ENCODE measurements at places on chromosomes 7 and 10.

DNA sequence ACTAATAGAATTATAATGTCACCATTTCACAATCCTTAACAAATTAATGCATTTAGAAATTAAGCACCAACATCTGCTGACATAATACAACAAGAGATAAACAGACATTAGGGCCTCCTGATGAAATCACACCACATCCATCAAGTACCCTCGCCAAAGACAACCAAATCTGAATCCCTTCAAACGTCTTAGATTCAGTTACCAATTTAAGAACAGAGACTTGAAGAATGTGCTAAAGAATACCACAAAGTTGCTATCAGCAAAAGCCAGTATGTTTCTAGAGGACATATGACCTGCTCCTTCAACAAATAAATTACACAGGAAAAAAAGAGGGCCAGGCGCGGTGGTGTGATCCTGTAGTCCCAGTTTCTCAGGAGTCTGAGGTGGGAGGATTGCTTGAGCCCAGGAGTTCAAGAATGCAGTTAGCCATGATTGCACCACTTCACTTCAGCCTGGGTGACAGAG is 144.5 kb downstream of the REEP3 start:
- no peak for DNase-seq

GRCh38 chr7:158924956-158925355 is 68.6 kb downstream of the DYNC2I1 start:
- no peak for DNase-seq

GRCh38 chr7:50314836-50315592 is 10.5 kb downstream of the IKZF1 start:
- no peak for DNase-seq

DNA sequence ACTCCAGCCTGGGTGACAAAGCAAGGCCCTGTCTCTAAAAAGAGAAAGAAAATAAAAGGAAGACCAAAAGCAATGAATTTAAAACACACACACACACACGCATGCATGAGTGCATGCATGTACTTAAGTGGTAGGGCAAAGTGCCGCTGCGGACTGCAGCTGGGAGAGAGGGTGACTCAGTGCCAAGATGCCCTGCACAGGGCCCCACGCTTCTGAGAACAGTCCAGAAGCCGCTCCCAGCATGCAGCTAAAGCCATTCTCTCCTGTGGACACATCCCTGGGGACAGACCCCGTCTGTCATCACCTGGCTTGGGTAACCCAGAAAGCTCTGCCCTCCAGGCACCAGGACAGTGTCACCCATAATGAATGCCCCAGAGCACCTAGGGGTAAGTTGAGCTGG is 61.0 kb upstream of the MYL10 start:
- DNase-seq = no peak

GRCh38 chr7:124779194-124779593 is 13.6 kb upstream of the GPR37 start:
- no peak for DNase-seq

- no peak for DNase-seq
Observed at GRCh38 chr10:86192147-86192546, 174.4 kb downstream of the GRID1 start.

DNA sequence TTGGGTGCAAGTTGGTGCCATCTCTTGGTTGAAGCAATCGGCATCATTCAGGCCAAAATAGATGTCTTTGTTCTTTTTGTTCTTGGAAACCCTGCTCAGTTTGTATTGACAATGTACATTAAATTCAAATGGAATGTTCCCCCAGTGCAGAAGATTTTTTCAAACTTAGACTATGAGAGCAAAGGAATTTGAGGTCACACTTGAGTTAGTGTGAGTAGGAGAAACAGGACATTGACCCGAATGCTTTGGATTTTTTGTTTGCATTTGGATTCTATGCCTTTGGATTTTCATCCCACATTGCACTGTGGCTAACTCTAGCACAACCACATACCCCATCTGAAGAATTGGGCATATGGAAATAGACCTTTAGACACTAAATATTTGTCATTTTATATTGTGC is 480.0 kb downstream of the GALNT17 start:
- no peak for DNase-seq

DNA sequence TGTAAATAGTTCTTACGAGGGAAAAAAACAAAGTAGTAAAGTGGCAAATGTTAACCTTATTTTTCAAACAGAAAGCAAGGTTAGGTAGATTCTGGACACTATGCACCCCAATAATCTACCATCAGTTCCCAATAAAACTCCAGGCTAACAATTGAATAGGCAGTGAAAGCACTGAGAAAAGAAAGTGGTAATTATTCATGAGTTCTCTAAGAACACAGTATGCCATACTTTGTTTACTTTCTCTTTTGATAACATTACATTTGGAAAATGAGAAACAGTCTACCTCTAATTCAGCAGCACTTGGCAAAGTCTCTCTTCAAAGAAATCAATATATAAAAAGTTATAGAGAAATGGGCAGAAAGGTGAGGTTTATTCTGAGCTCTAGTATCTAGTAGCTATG is 18.4 kb downstream of the TM9SF3 start:
- DNase-seq = no peak

GRCh38 chr7:128830231-128831177 is at the start of gene FLNC:
FLNC (plus strand) TSS chr7:128830406; CDS start chr7:128830638, 232 bp downstream.
- DNase-seq = peak; percentile 37

DNA sequence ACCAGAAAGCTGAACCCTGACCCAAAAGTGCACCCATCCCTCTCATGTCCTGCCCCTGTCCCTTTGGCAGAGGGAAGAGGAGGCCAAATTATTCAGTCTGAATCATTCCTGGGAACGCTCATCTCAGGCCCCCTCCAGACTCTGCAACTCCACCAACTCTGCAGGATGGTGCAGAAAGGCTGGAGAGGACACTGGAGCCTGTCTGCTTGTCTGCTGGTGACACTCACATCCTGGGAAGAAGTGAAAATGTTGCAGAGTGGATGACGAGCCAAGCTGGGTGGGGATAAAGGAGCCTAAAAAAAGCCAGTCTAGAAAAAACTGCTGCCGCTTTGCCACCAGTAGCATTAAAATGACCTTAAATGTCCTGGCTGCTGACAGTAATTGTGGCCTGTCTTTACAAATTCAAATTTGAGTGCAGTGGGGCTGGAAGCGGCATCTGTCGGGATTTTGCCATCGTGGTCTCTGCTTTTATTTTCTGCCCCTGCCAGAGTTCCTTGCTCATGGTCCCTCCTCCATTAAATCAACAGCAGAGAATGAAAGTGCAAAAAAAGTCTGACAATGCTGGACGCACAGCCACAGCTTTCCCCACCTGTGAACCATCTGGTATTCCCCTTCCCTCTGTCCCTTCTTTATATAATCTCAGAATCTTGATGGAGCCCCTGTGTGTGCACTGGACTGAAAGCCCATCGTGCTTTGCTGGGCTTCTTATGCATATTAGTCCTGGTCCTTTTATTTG is 63.9 kb downstream of the STK17A start:
- no peak for DNase-seq

GRCh38 chr10:44627591-44628354 is 242.9 kb upstream of the CXCL12 start:
- no peak for DNase-seq

GRCh38 chr7:102264367-102264891 is 22.2 kb upstream of the SH2B2 start:
- DNase-seq = no peak

DNA sequence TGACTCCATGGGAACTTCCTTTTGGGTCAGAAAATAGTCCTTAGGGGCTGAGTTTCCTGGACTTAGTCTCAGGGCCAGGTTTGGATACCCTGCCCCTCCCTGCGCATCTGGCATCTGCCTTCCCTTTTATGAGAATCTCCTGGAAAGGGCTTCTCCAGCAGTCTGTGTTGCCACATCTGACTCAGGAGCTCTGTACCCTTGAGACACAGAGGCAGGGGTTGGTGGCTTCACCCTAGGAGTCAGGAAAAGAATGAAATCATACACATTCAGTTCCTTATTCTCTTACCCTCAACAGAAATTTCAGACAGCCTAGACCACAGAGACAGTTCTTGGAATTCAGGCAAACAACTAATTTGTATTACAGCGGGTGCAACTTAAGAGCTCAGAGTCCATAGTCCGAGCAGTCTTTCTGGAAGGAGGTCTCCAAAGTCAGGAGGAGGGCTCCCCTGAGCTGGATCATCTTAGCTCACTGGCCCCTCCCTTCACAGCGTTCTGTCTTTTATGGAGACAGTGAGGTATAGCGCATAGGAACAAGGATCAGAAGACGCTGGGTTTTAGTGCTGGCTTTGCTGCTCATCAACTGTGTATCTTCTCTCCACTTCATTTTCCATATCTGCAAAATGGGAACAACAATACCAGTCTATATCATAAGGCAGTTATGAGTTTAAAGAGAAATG is 3.0 kb upstream of the PLAU start:
- no peak for DNase-seq

- peak; percentile 84 for DNase-seq
Observed at GRCh38 chr7:155598810-155599210, 45.7 kb upstream of the RBM33 start.

GRCh38 chr7:28685242-28685643 is 272.9 kb downstream of the TRIL start:
- no peak for DNase-seq

GRCh38 chr7:155550916-155551315 is 4.6 kb upstream of the CNPY1 start:
- DNase-seq = no peak

GRCh38 chr7:95190515-95190914 is 133.8 kb downstream of the PON1 start:
- DNase-seq = no peak

GRCh38 chr10:5565671-5566581 is 41.2 kb downstream of the CALML3 start:
- DNase-seq = no peak

- DNase-seq = no peak
Observed at GRCh38 chr7:121294448-121294992, 34.3 kb upstream of the WNT16 start.

DNA sequence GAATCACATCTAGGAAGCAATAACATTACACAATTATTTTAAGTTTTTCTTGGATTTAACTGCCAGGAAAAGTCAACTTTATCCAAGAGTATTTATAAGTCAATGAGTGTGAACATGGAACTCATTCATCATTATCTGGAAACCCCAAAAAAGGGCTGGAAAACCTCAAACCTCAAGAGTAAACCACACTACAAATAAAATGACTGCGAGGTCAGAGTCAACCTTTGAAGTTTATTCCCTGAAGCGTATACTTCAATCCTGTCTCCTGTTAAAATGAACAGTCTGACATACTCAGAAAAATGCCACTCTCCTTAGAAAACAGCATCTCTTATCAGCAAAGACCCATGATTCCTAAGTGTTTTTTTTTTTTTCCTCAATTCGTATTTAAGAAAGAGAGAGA is 86.5 kb downstream of the RELN start:
- DNase-seq = no peak

GRCh38 chr10:88680958-88681357 is 16.7 kb downstream of the LIPF start:
- DNase-seq = no peak

DNA sequence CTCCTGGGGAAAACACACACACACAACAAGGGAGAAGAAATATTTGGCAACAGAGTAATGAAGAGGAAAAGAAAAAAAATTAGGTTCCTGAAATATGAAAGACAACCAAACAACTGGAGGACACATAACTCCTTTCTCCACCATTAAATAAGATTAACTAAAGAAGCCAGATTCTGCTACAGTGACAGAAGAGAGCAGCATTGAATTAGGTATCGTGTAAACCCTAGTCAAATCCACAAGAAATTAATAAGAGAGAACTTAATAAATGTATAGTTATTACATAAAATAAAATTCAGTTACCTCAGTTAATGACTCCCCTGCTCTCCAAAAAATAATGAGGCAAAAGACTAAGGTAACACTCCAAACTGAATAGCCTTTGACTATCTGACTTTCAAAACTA is 306.7 kb downstream of the CRPPA start:
- DNase-seq = no peak

GRCh38 chr10:42974693-42975002 is 102.2 kb upstream of the RET start:
- no peak for DNase-seq

GRCh38 chr7:140059273-140060242 is 3.2 kb downstream of the PARP12 start:
- DNase-seq = no peak

DNA sequence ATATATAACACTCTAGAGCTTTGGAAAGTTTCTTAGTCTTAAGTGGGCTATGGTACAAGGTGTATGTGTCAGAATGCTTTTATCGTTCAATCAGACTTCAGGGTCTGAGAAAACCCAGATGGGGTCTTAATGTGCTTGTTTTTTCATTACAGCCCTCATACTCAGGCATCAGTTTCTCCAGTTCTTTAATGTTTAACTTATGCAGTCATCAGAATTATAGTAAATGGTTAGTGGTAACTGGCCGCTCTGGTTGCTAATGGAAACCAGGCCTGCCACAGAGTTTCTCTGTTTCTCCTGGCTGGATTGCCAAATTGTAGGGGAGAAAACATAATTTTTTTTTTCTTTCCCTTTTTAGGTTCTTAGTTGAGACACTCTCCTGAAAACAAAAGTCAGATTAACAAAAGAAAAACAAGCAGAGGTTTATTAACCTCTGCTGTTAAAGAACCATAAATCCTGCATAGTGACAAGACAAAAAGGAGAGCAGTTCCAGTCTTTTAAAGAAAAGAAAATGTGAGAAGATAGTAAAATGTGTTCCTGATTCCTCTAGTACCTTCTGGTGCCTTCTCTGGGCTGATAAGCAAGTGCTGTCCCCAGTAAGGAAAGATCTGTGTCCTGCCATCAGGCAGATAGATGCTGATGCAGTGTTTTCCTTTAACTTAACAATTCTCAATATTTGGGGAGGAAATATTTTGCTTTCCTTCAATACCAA is 21.5 kb upstream of the GHITM start:
- no peak for DNase-seq

DNA sequence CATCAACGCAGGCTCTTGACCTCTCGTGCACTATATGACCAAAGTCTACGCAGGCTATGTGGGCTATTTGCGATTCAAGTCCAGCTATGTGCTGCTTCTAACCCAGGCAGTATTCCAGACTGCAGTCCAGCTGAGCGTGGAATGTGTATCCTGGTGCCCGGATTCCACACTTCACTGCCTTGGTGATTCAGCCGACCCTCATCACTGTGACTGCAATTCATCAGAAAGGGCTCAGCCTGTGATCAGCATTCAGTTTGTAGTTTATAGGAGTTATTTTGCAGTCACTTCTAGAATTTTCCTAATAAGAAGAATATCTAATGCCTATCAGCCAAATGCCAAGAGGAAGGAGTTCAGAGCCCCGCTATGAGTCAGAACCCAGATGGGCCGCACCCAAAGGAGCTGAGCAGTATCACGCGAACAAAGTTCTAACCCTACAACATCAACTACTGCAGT is 119.8 kb upstream of the LANCL2 start:
- DNase-seq = no peak

DNA sequence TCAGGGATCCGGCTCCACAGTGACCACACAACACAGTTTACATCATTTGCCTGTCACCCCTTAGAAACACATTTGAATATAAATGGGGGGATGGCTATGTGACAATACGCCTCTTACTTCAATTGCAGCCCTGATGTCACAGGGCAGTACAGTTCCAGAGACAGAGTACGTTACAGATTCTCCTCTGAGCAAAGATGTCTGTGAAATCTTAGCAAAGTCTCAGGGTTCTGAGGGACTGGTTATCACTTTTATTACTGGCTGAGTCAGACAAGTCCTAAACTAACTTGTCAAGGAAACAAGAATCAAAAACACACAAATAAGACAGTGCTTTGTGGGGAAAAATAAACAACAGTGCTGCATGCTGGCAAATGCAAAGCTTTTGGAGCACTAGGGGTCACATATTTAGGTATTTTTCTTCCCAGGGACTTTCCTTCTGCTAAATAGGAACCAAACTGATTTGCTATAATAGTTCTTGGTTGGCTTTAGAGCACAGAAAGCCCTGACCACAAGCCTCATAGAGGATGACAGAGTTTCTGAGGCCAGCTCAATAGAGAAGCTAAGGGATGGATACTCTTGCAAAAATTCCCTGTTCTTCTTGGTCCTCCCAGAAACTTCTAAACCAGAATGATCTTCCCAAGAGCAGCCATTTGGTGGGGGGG is 501.6 kb downstream of the GRID1 start:
- DNase-seq = no peak

Data from stimulated activated naive CD8-positive, alpha-beta T cell treated with anti-CD3 and anti-CD28 coated beads, Interleukin-15, amount 100 ng/mL, for 72 hours (primary cell).